IPS-NIHi11 (cell line): ENCODE measurements at places on chromosomes 13 and 19.
A peak's percentile ranks its signal among the peaks of the same experiment; 100 is the strongest.

- DNase-seq, result peak; percentile 53
Measured at GRCh38 chr13:87123987-87124784, 547.0 kb upstream of the SLITRK5 start.

DNA sequence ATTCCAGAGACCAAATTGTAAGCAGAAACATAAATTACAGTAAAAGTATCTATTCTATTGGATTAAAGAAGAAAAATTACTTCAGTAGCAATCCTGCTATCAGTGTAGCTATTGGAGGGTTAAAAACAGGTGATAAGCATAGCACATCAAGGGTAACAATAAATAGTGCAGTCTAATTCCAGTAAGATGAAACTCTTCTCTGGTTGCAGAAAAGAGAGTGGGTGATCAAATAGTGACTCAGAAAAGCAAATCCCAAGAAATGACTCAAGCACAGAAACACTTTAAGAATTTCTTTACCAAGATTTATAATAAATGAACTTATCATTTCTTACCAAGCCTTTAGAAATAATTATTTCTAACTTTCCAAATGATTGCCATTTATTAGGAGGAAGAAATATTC lies 135.7 kb downstream of the LMO7 start:
- no peak for DNase-seq

DNA sequence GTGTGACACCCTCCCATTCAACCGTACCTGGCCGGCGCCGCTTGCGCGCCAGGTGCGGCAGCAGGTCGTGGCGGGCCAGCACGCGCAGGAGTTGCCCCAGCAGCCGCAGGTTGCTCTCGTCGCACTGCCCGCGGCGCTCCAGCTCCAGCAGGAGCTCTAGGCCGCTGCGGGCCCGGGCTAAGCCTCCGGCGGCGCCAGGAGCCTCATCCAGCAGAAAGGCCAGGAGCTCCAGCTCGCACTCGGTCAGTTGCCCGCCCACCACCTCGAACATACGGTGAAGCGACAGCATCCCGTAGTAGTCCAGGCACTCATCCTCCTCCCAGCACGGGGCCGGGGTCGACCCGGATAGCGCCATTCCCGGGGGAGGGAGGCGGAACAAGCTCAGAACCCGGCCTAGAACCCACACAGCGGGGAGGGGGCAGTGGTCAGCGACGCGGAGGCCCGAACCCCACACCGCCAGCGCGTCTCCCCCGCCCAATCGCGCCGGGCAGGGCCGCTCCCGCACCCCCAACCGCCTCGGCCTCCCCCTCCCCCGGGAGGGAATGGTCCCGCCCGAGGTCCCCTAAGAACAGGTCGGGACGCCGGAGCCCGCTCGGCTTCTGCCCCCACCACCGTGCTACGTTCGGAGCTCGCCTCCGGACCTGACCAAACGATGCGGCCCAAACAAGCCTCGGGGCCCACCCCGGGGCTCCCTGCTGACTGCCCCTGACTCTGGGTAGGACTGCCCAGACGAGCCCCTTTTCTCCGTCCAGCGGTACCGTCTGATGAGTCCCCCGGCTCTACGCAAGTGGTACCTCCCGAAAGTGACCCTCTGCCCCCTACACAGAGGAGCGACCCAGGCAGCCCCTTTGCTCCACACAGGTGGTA lies 591 bp downstream of the DEDD2 start:
- peak; percentile 79 for DNase-seq

DNA sequence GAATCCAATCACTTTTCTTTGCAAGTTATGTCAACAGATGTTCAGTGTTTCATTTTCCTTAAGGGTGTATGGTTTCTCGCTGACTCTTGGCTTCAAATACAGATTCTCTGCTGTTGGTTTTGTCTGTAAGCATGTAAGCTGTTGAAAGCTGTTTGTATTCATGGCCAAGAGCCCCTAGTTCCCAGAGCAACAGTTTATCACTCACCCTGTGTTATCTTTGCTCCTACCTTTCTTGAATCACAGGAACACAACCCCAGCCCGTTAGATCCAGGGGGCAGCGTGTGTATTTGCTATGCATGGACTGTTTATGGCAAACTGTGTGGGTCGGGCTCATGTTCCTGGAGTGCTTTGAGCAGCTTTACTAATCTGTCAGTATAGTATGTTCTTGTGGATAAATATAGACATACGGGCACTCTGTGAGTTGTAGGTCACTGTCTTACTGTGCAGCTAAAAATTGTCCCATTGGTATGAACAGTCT lies 28.9 kb downstream of the FRY start:
- DNase-seq, result no peak

GRCh38 chr13:44403461-44404056 lies 29.9 kb downstream of the SERP2 start:
- peak; percentile 42 for DNase-seq

- peak; percentile 87 for DNase-seq
Measured at GRCh38 chr19:1223018-1223855, 14.6 kb downstream of the CBARP start.

GRCh38 chr19:46000491-46001246 lies 5.4 kb downstream of the CCDC61 start:
- peak; percentile 91 for DNase-seq

DNA sequence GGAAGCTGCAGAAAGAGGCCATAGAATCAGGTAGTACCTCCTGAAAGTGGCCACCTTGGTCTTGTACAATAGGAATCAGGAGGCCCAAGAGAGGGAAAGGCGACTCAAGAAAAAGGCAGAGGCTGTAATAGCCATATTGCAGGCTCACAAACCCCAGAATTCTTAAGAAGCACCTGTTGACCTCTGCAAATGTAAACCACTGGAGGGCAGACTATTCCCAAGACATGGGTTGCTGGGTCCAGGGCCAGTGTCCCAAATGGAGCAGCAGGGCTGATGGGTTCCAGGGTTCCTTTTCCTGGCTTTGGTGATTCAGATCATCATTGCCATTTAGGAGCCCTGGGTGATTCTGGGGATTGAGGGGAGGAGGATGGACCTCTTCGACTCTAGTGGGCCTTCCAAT lies 167.6 kb downstream of the B3GLCT start:
- DNase-seq, result no peak
